ENCODE measurements at places on chromosomes 13 and 19.

- no peak for DNase-seq
These were observed 3.6 kb downstream of the SCAF1 start for GRCh38 chr19:49645592-49645991.

DNA sequence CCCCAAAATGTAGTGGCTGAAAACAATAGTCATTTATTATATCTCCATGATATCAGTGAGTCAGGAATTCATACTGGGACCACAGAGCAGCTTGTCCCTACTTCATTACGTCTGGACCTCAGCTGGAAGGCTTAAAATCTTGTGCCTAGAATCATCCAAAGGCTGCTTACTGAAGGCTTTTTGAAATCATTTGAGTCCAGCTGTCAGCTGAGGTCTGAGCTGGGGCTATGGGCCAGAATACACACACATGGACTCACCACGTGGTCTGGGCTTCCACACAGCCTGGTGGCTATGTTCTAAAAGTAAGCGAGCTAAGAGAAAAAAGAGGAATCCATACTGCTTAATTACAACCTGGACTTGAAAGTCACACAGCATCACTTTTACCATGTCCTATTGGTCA lies 209.2 kb downstream of the KCTD12 start:
- DNase-seq = no peak

DNA sequence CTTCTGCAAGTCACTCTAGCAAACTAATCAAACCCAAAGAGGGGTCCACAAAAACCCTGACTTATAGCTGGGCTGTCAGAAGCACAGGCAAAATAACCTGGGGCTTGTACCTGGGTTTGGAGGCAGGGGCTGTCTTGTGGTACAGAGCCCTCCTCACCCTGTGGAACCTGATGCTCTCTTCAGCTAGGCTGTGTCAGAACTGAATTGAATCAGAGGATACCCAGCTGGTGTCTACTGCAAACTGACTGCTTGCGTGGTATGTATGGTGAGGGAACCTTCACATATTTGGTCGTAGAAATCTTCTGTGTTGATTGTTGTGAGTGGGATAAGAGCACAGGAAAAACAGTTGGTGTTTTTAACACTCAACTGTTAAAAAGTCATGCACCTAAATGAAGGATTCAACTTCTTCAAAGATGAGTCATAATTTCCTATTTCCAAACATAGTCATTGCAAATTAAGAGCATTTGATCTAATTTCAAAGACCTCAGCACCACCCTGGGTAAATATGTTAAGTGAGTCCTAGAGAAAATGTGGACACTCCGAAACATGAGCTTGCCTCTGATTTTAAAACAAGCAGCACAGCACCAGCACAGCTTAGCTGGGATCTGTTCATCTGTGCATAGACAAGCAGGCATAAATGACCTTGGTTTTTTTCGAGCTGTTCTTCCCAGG lies 840.2 kb downstream of the UQCRFS1 start:
- no peak for DNase-seq

DNA sequence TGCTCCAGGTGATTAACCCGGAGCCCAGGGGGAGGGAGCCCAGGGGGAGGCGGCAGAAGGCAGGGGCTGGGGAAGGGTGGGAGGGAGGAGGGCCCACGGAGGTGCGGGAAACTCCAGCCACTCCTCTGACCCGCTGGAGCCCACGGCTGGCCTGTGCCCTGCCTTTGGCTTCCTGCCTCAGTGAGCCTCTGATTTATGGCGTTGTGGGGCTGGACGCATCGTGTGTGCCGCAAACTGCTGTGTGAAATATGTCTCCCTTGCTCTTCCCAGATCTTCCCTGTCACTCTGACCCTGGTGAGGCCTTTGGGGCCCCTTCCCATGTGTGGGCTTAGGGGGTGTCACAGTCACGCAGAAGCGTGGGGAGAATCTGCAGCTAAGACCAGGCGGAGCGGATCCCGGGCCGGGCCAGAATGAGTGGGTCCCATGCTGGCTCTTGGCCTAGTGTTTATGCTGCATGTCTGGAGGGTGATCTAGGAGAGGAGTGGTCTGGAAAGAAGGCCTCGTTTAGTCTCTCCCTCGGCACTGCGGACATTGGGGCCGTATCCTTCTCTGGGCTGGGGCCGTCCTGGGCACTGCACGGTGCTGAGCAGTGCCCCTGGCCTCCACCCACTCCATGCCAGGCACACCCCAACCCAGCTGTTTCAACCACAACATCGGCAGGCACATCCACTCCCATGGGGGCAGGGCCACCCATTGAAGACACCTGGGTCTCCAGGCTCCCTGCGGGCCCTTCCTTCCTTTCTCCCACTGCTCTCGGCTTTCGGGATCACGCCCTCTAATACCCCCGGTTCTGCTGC lies 123.0 kb downstream of the KDM4B start:
- DNase-seq = no peak

- no peak for DNase-seq
These were observed 23.8 kb downstream of the ZNF787 start for GRCh38 chr19:56097306-56097705.

DNA sequence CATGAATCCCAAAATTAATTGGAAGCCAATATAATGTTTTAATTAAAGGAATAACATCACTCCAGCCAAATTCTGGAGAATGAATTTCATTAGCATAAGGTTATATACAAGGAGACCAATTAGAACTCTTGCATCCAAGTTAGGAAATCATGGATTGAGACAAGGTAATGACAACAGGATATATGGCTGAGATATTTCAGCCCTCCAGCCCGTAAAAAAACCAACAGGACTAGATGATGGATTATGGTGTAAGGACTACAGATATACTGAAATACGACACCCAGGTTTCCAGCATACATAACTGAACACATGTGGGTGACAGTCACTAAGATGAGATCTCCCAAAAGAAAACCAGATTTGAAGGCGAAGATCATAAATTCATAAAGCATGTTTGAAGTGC lies 56.5 kb downstream of the TSC22D1 start:
- no peak for DNase-seq

DNA sequence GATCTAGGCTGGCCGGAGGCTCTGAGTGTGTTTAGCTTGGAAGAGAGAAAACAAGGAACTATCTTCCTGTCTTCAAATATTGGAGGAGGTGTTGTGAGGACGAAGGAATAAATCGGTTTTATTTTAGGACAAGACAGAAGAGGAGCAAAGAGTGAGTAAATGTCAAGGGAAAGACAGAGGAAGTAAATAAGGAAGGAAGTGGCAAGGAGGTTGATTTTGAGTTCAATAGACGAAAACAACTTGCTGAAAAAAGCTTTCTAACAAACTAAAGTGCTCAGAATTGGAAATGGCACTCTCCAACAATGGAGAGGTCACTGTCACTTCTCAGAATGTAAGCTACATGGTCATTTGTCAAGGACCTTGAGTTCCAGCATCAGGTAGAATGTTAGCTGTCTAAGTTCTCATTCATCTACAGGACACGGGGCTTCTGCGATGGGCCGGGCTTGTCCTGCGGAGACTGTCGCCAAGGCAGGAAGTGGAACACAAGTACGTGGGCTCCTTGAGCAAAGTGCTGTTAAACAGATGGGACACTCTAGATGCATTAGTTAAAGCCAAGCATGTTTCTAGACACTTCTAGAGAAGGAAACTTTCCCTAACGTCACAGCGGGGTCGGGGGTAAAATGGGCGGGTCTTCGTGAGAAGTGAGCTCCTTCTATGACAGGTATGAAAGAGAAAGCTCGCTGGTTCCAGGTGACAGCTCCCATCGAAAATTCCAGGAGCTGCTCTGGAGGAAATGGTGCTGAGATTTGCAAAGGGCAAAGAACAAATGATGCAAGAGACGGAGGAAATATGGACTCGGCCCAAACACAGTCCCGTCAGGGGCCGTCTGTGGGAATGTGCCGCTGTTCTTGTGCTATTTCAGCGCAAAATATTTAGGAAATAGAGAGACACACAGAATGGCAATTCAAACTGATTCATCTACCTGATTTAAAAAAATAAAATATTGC lies 103.9 kb upstream of the UBL3 start:
- DNase-seq = no peak

DNA sequence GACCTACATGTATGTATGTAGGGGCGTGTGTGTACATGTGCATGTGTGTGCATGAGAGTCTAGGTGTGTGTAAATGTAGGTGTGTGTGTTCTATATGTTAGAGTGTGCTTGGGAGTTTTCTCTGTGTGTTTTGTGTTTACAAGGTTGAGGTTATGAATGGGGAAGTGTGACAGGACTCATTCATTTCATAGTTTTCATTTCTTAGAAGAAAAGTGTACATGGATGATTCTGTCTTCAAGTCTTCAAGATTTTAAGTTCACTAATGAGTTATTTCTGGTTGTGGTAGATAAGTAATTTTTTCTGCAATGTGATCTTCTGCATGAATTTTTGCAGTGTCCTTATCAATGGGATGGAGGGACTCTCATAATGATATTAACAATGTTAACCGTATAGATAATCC lies 118.2 kb upstream of the SLC10A2 start:
- no peak for DNase-seq

- DNase-seq = no peak
These were observed 52.8 kb downstream of the THSD1 start for GRCh38 chr13:52353193-52353592.

GRCh38 chr13:113342820-113343691 lies 20.9 kb downstream of the GRTP1 start:
- no peak for DNase-seq

- DNase-seq = no peak
These were observed 24.1 kb upstream of the PSG7 start for GRCh38 chr19:42961119-42961518.

GRCh38 chr19:16846901-16847300 lies 17.7 kb downstream of the SIN3B start:
- DNase-seq = no peak

- DNase-seq = no peak
These were observed 1268.2 kb downstream of the SLITRK1 start for GRCh38 chr13:82614086-82614485.

DNA sequence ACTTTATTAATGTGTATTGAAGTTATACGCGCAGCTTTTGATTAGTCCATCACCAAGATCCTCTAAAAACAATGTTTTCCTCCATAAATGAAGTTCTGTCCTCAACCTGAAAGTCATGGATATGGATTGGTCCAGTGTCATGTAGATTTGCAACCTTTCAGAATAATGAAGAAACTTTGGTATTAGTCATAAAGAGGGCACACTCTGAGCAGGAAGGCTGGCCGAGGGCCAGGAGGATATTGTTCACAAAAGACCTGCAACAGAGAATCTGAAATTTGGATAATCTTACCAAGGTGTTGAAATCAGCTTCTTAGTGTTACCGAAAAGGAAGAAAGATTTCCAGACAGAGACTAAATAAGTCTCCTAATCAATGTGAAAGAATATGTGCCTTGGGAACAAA lies 20.7 kb downstream of the CLDN10 start:
- DNase-seq = no peak

GRCh38 chr13:46721054-46721453 lies 75.9 kb downstream of the ESD start:
- DNase-seq = peak; percentile 6

- no peak for DNase-seq
These were observed 567.7 kb downstream of the GPC6 start for GRCh38 chr13:93794197-93794885.

Measured in GF-D8 (cell line).